Activated T-cell treated with anti-CD3 and anti-CD28 coated beads, Interleukin-2, amount 50 U/mL, for 72 hours (primary cell): ENCODE measurements at places on chromosomes 7 and 10. TPM values are rescaled to one million over a fixed set of nuclear protein-coding genes. Genes with fewer than 3 reads are reported as not detected.

- H3K4me3 ChIP-seq = no peak overlapping the region
- peaks cover 19% of the 10 kb centered on the region for H3K27me3 ChIP-seq
- no peak overlapping the region for H3K27ac ChIP-seq
- no peak for DNase-seq
Observed at GRCh38 chr10:75612904-75613684, 181.7 kb downstream of the LRMDA start.

DNA sequence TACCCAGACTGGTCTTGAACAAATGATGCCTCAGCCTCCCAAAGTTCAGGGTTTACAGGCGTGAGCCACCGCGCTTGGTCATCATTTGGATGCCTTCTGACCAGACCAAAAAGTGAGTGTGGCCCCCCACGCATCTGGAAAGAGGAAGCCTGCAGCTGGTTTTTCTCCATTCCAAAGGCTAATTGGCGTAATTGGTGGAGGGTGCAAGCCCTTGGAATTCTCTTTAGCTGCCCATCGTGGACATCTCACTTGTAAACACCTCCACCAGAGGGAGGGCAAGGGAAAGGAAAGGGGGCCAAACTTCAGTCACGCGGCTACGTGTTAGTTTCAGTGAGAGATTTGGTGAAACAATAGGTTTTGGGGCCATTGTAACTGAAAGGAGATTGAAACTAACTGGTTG, 4.1 kb upstream of the ARHGAP21 start:
- H3K36me3 ChIP-seq = no peaks in the 10 kb centered on the region
- H3K4me1 ChIP-seq = peaks cover 4% of the 10 kb centered on the region
- no peak overlapping the region for H3K4me3 ChIP-seq
- no peaks in the 10 kb centered on the region for H3K27me3 ChIP-seq

DNA sequence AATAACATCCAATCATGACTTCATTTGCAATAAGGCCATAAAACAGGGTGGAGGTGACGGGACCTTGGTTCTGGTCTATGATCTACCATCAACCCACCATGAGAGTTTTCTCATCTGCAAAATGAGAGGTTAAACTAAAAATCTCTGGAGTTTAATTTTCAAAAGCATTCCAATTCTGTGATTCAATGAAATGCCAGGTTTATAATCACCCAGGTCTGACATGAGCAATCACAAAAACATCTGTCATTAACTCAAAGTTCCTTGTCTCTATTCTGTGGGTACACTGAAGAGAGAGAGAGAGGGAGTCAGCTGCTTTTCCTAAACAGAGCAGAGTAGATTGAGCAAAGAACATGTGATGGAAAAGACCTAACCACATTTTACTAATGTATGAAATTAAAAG, 75.4 kb downstream of the NUDCD3 start:
- no peak for DNase-seq
- H3K27me3 ChIP-seq = no peaks in the 10 kb centered on the region
- peaks cover 19% of the 10 kb centered on the region for H3K36me3 ChIP-seq
- peaks cover 28% of the 10 kb centered on the region for H3K4me1 ChIP-seq
- no peak overlapping the region for H3K4me3 ChIP-seq

GRCh38 chr7:36949711-36950600, 225.7 kb upstream of the AOAH start:
- H3K4me1 ChIP-seq = peaks cover 19% of the 10 kb centered on the region
- H3K27ac ChIP-seq = no peak overlapping the region
- DNase-seq = no peak
- H3K27me3 ChIP-seq = no peaks in the 10 kb centered on the region
- peaks cover 43% of the 10 kb centered on the region for H3K36me3 ChIP-seq

DNA sequence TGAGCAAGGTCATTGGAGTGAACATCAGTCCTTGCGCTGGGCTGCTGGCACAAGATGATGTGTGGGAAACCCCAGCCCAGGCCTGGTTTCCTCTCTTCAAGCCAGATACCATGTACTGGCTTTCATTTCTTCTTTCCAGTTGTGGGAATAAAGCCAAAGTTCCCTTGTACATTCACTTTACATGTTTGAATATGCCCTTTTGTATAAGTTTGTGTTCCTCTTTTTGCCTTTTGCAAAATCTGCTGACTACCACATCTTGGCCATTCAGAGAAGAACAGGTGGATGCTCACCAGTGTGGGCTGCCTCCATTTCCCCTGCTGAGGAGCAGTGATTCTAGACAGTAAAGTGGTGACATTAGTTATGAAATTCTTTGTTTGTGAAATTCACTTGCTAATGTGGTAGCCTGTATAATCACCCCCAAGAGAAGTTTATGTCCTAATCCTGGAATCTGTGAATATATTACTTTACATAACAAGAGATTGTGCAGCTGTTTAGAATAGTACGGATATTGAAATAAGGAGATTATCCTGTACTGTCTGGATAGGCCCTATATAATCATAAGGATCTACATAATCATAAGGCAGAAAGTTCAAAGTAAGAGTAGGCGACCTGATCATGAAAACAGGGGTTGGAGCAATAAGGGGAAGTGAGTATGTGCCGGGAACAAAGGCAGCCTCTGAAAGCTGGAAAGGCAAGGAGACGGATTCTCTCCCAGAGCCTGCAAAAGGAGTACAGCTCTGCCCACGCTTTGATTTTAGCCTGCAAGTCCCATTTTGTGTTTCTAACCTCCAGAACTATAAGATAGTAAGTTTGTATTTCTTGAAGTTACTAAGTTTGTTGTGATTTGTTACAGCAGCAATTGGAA, 18.8 kb upstream of the AOAH start:
- H3K4me1 ChIP-seq = peaks cover 35% of the 10 kb centered on the region
- H3K27me3 ChIP-seq = no peaks in the 10 kb centered on the region
- no peaks in the 10 kb centered on the region for H3K36me3 ChIP-seq
- no peak overlapping the region for H3K4me3 ChIP-seq
- H3K27ac ChIP-seq = no peak overlapping the region

Gene CAMK2B
- 0.86 TPM for total RNA-seq

- no peaks in the 10 kb centered on the region for H3K27me3 ChIP-seq
- no peak for DNase-seq
Observed at GRCh38 chr10:7872041-7872442, 53.7 kb downstream of the TAF3 start.

GRCh38 chr7:123935436-123936381, 10.7 kb downstream of the SPAM1 start:
- DNase-seq = no peak
- H3K4me3 ChIP-seq = no peak overlapping the region
- no peaks in the 10 kb centered on the region for H3K4me1 ChIP-seq
- no peak overlapping the region for H3K27ac ChIP-seq

DNA sequence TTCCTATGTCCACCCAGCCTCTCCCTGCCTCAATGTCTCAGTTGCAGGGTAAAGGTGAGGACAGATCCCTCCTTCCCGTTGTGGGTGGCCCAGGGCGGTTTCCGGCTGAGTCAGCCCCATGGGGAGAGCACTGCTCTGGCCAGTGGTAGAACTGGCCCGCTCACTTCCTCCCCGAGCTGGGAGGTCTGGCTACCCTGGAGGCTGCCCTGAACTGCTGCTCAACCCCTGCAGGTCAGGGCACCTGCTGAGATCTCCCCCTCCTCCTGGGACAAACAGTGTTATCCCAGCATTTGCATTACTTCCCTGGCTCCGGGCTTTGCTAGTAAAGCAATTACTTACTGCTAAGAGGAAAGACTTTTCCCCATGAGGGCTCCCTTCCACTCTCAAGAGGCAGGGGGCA, 21.4 kb upstream of the IMPDH1 start:
- peaks cover 9% of the 10 kb centered on the region for H3K4me1 ChIP-seq
- H3K4me3 ChIP-seq = no peak overlapping the region
- no peak for DNase-seq
- H3K36me3 ChIP-seq = no peaks in the 10 kb centered on the region

Gene GNAI1
- 4.4 TPM for total RNA-seq

Gene PIK3AP1
- total RNA-seq = 5.1 TPM

- peaks cover 5% of the 10 kb centered on the region for H3K36me3 ChIP-seq
- H3K27me3 ChIP-seq = no peaks in the 10 kb centered on the region
- H3K27ac ChIP-seq = peak overlapping the region; percentile 4
- H3K4me3 ChIP-seq = no peak overlapping the region
- peak; percentile 55 for DNase-seq
Observed at GRCh38 chr10:119602241-119603095, 5.7 kb upstream of the TIAL1 start.

- H3K4me3 ChIP-seq = no peak overlapping the region
- peak overlapping the region; percentile 76 for H3K27ac ChIP-seq
- no peaks in the 10 kb centered on the region for H3K4me1 ChIP-seq
- H3K36me3 ChIP-seq = peaks cover 18% of the 10 kb centered on the region
- DNase-seq = no peak
- no peaks in the 10 kb centered on the region for H3K27me3 ChIP-seq
Observed at GRCh38 chr10:32269343-32270100, 77.4 kb downstream of the EPC1 start.

GRCh38 chr7:24428676-24429075, 144.6 kb upstream of the PALS2 start:
- no peak for DNase-seq
- peaks cover 19% of the 10 kb centered on the region for H3K27me3 ChIP-seq
- H3K4me1 ChIP-seq = no peaks in the 10 kb centered on the region
- no peak overlapping the region for H3K27ac ChIP-seq
- H3K4me3 ChIP-seq = no peak overlapping the region

- no peak overlapping the region for H3K27ac ChIP-seq
- DNase-seq = no peak
- H3K27me3 ChIP-seq = no peaks in the 10 kb centered on the region
- no peak overlapping the region for H3K4me3 ChIP-seq
Observed at GRCh38 chr10:52756966-52757365, 15.6 kb downstream of the MBL2 start.

DNA sequence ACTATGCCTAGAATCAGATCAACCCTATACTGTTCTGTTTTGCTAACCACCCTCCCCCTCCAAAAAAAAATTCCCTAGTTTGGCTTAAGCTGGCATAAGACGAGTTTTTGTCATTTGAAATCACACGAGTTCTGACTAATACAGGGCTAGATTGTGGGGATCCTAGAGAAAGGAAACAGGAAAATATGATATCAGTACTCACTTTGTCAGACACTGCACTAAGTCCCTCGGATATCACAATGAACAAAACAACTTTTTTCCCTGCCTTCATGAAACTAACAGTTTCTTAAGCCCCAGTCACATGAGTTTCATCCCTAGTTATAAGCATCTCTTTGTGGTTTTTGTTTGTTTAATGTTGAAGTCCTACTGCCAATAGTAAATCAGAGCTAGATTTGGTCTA, 118.5 kb downstream of the ITGB8 start:
- H3K4me1 ChIP-seq = no peaks in the 10 kb centered on the region
- DNase-seq = no peak
- H3K4me3 ChIP-seq = no peak overlapping the region
- H3K36me3 ChIP-seq = no peaks in the 10 kb centered on the region
- no peak overlapping the region for H3K27ac ChIP-seq

DNA sequence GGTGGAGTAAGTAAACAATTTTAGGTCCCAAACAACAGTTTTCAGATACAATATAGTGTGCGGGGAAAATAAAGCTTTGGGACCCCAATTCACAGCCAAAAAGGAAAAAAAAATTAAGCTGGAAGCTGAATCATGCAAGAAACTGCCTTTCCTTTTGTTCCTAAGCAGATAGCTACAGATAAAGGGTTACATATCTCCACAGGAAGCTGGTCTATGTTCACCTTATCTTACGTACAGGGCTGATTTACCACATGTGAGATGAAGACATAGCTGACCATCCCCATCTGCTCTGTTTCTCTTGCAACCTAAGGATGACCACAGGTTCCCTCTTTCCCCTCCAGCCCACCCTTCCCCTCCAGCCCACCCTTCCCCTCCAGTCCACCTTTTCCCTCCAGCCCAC, 14.2 kb upstream of the PFKP start:
- peaks cover 10% of the 10 kb centered on the region for H3K27me3 ChIP-seq
- no peak overlapping the region for H3K4me3 ChIP-seq
- no peaks in the 10 kb centered on the region for H3K4me1 ChIP-seq
- no peaks in the 10 kb centered on the region for H3K36me3 ChIP-seq
- H3K27ac ChIP-seq = no peak overlapping the region
- DNase-seq = no peak

Gene PVRIG
- total RNA-seq = 34.4 TPM

DNA sequence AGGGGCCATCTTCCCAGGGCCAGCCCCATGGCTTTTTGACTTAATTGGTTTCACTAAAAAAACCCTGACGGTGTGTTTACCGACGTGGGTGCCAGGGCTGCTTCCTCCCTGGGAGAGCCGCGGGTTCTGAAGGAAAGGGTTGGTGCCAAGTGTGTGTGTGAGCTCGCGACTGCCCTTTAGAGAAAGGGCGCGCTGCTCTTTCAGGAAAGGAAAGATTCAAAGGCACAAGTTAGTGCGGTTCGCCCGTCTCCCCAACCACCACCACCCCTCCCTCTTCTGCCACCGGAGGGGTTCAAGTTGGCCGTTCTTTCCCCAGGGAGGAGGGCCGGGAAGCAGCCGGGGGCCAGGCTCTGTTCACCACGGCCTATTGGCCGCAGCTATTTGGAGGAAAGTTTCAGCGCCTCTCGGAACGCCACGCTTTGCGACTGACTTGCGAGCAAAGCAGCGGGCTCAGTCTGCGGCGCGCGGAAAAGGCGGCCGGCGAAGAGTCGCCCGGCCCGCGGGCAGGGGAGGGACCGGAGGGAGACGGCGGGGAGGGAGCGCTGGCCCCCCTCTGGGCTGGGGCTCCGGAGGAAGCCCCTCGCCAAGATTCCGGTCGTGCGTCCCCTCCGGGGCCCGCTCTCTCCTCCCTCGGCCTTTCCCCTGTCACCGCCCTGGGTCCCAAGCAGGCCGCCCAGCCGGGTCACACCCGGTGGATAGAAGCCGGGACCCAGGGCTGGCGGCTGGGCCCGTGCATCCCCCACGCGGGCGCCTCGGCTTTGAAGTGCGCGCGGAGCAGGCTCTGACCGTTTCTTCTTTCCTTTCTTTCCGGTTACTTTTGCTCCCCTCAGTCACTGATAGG, 165.9 kb upstream of the PPP1R3A start:
- no peaks in the 10 kb centered on the region for H3K36me3 ChIP-seq
- H3K27me3 ChIP-seq = peaks cover 89% of the 10 kb centered on the region
- peak overlapping the region; percentile 85 for H3K27ac ChIP-seq

Gene GSTO2
- total RNA-seq = 9.5 TPM
